ENCODE measurements at places on chromosomes 11 and 22. TPM values are rescaled to one million over a fixed set of nuclear protein-coding genes. Genes with fewer than 3 reads are reported as not detected.

The TCIRG1 gene
- 217 TPM for total RNA-seq

The PKP3 gene
- not detected for total RNA-seq

- ATAC-seq: peak; percentile 63
Measured at GRCh38 chr11:20197881-20198280, 37.6 kb upstream of the DBX1 start.

The FBLN1 gene
- 0.65 TPM for total RNA-seq

- ATAC-seq: no peak
Measured at GRCh38 chr11:47914743-47915142, 65.6 kb upstream of the PTPRJ start.

GRCh38 chr11:57711414-57712255 is at the start of gene MED19:
TSS of gene MED19 (minus strand) at chr11:57712215. CDS start at chr11:57712179, 36 bp downstream.
- peak; percentile 51 for ATAC-seq

DNA sequence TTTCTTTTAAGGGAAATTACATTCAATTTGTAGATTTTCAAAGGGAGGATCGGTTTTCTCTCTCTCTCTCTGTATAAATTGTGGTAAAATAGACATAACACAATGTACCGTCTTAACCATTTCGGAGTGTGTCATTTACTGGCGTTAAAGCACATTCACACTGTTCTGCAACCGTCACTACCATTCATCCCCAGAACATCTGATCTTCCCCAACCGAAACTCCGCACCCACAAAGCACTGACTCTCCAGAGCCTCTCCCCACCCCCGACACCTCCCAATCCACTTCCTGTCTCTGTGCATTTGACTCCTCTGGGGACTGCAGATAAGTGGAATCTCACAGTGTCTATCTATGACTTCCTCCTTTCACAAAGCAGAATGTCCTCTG is 15.9 kb upstream of the GRAMD4 start:
- peak; percentile 100 for ATAC-seq

Data from activated T-helper 17 cell treated with anti-CD3 and anti-CD28 coated beads, Interleukin-2, amount 50 U/mL, for 72 hours (primary cell).